Stimulated activated CD4-positive, alpha-beta T cell treated with anti-CD3 and anti-CD28 coated beads, TNF-alpha, amount 100 ng/mL, for 1 hour (primary cell): ENCODE measurements at places on chromosomes 5 and 9.

DNA sequence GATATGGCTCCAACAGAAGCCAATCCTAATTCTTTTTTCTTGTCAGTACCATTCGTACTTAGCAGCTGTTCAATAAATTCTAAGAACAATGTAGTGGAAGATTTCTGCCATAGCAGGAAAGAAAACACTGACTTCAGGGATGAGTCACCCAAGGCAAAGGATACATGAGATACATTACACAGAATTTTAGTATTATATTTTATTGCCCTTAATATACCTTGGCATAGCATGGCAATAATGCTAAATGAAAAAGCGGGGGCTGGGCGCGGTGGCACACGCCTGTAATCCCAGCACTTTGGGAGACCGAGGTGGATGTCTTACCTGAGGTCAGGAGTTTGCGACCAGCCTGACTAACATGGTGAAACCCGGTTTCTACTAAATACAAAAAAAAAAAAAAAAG lies 619.1 kb upstream of the DAB2 start:
- DNase-seq: no peak

DNA sequence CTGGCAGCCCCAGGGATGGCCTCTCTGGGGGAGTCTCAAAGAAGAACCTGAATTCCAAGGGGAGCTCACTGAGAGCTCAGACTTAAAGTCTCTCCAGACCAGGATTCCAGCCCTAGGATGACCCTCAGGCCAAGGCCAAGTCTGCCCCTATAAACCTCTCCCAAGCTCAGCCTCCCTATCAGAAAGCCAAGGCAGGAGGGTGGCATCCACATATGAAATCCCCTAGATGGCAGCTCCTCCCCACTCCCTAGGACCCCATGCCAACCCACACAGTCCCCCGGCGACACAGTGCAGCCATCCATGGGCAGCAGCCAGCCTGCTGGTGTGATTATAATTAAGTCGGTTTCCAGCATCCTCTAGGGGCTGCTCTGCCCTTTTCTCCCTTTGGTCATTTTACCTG lies 269.9 kb downstream of the CDK5RAP2 start:
- DNase-seq: no peak

GRCh38 chr5:139342423-139342723 lies 719 bp downstream of the PAIP2 start:
- peak; percentile 58 for DNase-seq

DNA sequence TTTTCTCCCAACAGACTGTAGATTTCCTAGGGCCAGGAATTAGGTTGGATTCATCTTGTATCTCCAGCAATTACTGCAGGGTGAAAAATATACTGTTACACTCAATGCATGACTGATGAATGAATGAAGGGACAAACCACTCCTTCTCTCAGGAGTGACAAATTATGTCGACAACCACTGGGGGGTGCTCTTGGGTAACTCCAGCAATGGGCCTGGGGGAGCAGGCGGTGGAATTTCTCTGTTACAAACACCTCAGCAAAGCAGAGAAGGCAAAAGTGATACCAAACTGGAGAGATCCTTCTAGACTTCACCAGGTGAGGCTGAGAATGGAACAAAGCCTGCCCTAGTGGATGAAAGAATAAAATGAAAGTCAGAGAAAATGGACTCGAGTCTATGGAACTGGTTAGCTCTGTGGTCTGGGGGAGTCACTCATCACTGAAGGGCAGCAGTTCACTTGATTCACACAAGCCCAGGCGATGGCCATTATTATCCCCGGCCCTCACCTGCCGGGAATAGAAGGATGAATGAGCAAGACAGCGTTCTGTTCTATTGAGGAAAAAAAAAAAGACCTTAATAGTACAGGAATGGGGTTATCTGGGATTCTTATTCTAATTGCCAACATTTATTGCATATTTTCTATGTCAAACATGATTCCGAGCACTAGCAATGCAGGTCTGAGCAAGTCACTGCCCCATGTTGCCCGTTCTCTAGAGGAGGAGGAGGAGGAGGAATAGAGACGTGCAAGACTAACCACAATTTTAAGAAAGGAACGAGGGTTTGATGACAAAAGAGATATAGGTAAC lies 341.1 kb downstream of the ASTN2 start:
- DNase-seq: no peak

DNA sequence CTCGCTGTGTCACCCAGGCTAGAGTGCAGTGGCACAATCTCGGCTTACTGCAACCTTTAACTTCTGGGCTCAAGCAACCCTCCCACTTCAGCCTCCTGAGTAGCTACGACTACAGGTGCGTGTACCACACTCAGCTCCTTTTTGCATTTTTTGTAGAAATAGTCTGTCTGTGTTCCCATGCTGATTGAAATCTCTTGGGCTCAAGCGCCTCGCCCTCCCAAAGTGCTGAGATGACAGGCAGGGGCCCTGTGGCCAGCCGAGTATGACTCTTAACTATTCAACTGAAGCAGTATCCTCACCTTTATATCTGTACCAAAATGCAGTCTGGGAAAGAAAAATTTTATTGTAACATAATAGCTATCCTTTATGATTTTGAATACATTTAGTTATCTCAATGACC lies 12.2 kb upstream of the NIM1K start:
- DNase-seq: no peak

GRCh38 chr9:131190191-131190590 lies 64.8 kb downstream of the NUP214 start:
- no peak for DNase-seq

- DNase-seq: no peak
These were observed 22.3 kb downstream of the RXRA start for GRCh38 chr9:134348404-134349155.

GRCh38 chr9:136605988-136606660 lies 56.6 kb upstream of the EGFL7 start:
- DNase-seq: no peak

DNA sequence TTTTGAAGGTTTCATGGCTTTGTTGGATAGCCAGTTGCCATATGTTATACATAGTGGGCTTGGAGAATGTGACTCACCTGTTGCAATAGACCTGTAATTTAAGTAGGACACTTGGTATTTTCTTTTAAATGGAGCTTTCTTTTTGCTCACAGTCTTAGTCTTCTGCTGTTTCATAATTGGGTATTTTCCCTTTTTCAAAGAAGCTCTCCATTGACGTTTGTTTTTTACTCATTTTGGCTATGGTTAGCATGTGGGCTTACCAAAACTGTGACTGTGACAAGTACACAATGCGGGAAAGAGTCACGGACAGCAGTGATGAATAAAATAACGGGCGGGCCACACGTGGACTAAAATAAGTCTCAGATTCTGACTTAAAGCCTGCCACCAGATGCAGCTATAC lies 23.2 kb upstream of the RNF20 start:
- DNase-seq: no peak

- DNase-seq: no peak
These were observed 59.7 kb downstream of the PCSK1 start for GRCh38 chr5:96373381-96373733.

DNA sequence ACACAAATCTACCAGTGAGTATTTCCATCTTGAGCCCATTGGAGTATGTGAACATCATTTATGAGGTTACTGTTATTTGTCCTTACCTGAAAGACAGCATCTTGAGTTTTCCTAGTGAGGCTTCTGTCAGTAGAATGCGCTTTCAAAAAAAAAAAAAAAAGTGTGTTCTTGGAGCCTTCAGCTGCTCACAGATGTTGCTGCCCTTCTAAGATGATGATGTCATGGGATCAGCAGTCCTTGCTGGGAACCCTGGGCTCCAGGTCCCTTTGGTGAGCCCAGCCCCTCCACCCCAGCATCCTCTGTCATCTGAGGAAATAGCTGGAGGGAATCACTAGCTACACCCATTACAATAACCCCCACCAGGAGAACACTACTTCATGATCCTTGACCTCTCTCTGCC lies 83.3 kb downstream of the ATPSCKMT start:
- DNase-seq: no peak

- DNase-seq: peak; percentile 4
These were observed 70.8 kb upstream of the CDKN2B start for GRCh38 chr9:22079873-22080341.

- DNase-seq: no peak
These were observed 49.7 kb downstream of the BASP1 start for GRCh38 chr5:17267106-17267505.

DNA sequence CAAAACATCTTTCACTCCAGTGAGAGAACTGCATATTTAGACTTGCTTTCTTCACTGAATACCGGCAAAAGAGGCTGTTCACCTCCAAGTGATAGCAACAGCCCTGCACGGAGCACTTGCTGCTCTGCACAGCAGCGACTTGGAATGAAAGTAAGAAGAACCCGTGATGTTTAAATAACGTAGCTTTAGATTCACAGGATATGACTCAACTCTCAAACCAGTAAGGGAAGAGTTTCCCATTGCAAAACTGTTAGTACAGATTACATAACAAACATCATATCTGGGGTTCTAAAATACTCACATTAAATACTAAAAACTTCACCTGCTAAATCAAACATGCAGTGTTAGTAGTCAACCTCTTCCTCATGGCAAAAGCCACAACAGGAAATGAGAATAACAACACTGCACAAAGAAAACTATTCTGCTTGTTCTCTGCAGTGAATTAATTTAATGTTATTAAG lies 203.4 kb downstream of the MCTP1 start:
- DNase-seq: no peak

GRCh38 chr5:69512740-69513260 lies 20.2 kb downstream of the OCLN start:
- DNase-seq: no peak

DNA sequence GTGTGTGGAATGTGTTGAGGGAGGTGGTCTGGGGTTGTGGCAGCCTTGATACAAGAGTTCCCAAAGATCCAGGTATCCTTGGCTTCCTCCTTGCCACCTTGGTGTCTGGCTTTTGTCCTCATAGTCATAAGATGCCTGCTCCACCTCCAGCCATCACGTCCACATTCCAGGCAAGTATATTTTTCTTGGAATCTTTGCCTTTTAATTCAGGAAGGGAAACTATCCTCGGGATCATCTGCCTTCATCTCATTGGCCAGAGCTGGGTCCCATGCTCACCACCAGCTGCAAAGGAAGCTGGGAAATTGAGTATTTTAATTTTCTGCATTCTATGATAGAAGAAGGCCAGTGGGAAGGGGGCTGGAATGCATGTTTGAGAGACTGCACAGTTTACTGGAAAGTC lies 186.7 kb downstream of the C9orf50 start:
- DNase-seq: no peak

DNA sequence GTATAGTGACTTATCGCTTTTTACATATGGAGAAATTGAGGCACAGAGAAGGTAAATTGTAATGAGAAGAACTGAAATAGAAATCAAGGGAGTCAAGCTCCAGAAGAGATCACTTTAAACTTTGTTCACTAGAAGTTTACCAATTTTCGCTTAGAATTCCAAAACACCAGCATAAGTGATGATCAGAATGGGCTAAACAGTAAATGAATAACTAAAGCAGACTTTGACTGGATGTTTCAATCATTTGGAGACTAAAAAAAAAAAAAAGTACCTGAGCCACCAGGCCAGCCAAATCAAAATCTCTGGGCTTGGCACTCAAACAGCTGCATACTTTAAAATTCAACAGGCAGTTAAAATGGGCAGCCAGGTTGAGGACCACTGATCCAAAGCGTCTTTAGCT lies 38.2 kb upstream of the FYB1 start:
- DNase-seq: no peak

DNA sequence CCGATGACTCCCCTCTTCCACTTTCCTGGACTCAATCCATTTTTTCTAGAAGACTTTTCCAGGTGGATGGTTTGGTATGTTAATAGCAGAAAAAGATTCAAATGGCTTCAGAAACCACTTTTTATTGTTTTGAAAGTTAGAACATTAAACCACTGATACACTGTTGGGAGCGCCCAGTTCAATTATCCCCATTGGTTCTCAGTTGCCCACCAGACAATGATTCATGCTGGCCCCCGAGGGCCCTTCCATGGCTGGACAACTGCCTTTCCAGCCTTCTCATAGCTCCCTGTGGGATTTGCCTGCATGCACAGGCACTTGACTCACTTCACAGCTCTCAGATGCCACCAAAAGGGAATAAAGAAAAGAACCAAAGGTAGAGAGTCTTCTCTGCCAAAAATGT lies 21.3 kb upstream of the ANKRD34B start:
- no peak for DNase-seq

- no peak for DNase-seq
These were observed 86.3 kb upstream of the SPRY4 start for GRCh38 chr5:142411103-142411502.

DNA sequence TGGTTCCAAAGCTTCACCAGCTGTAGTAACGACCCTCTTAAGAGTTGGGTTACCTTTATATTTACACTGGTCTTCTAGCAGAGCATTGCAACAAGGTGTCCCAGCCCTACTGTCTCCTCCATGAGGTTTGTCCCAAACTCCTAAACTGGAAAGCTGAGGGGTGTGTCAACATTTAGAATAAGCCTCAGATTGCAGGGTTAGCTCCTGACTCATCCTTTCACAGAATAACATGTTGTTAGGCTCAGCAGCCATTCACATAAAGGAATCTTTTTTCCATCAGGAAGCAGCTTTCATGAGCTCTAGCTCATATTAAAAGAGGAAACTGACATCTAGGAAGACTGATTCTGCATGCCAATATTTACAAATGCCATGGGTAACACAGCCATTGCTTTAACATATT lies 238.7 kb downstream of the EFNA5 start:
- no peak for DNase-seq

DNA sequence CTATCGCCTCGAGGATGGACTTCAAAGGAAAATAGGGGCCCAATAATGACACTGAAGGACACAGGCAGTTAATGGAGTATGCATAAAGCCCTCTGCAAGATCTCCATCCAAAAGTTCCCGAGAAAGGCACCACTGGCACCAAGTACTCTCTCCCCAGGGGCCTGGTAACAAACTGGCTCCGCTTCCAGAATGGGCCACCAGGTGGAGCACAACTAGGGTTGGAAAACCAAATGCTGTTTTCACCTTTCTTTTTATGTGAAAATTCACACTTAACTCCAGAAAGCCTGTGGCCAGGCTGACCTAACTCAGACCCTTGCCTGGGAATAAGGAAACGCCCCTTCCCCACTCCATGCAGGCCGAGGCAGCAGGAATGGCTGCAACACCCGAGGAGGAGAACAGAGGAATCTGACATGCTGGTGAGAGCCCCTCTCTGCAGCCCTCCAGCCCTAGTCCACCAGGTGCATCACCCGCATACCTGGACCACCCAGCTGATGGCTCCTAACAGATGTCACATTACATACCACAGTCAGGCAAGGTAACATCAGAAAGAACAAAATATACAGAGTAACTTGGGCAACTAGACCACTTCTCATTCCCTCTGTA lies 42.8 kb downstream of the CAMSAP1 start:
- peak; percentile 75 for DNase-seq

DNA sequence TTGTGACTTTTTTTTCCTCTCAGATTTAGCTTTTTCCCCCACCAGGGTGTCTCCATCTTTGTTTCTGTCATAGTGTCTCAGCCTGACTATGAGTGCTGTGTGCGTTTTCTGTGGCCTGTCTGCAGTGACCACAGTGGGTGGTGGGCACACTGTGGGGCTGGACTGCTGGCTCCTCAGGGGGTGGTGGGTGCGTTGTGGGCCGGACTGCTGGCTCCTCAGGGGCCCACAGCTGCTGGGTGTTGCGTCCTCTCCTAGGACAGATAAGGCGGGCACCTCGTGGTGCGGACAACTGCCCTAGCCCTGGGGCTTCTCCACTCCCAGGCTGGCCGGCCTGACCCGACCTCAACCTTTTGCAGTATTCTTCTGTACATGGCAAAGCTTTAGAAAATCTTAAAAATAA lies 100.4 kb downstream of the EHMT1 start:
- no peak for DNase-seq

- DNase-seq: no peak
These were observed 441.5 kb downstream of the RASEF start for GRCh38 chr9:82621447-82621846.
